ENCODE measurements at places on chromosomes 6 and 20.

DNA sequence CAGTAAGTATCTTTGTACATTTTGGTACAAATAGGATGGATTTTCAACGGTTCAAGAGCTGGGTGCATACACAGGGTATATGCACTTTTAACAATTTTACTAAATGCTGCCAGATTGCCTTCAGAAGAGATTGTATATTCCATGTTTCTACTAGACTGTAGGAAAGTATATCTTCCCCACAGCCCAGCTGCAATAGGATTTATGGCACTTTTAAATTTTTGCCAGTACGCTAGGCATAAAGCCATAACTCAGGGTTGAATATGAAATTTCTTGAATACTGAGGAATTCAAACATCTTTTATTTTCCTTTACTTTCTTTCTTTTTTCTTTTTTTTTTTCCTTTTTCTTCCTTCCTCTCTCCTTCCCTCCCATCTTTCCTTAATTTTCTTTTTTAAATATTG is 78.7 kb upstream of the SULF2 start:
- no peak for DNase-seq

DNA sequence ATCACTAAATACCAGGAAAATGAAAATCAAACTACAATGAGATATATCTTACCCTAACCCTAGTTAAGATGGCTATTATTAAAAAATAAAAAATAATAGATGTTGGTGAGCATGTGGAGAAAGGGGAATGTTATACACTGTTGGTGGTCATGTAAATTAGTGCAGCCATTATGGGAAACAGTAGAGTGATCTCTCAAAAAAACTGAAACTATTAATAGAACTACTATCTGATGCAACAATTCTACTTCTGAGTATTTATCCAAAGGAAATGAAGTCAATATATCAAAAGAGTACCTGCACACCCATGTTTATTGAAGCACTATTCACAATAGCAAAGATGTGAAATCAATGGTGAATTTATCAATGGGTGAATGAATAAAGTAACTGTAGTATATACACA is 48.6 kb downstream of the HLA-A start:
- DNase-seq, result no peak

- DNase-seq, result no peak
Observed at GRCh38 chr20:33004141-33004751, at the start of gene SUN5. SUN5 (minus strand) TSS chr20:33004433; CDS start chr20:33004340, 93 bp downstream.

GRCh38 chr20:60219984-60220562 is 261.9 kb downstream of the CDH26 start:
- DNase-seq, result no peak

DNA sequence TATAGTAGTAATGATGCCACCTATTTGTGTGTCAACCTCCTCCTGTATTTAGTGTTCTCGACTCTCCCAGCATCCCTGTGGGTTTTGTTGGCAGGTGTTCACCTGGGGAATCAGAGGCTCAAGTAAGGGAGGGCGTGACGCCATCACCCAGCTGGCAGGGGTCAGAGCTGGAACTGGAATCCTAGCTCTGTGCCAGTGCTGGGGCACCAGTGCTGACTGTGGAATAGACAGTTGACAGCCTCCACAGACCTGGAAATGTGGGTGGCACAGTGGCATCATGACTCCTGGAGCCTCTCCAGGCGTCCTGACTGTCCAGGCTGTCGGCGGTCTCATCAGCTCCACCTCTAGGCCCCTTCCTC is 102.8 kb downstream of the SYCP2 start:
- DNase-seq, result no peak

DNA sequence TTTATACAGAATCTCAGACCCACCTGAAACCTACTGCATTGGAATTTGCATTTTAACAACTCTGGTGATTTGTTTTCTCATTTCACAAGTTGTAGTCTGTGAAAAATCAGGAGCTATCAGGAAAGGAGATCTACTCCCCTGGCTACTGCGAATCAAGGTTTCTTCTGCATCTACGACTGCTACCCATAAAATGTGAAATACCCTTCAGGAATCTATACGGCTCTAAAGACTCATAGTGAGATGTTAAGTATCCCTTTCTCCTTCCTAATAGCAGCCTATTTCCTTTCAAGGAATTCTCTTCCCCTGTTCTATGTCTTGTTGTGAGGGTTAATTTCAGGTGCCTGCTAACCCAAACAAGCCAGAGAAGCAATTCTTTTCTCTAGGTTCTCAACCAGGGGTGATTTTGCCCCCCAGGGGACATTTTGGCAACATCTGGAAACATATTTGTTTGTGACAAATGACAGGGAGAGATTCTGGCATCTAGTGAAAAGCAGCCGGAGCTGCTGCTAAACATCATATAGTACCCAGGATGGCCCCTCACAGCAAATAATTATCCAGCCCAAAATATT is 26.3 kb downstream of the WFDC3 start:
- DNase-seq, result no peak

- no peak for DNase-seq
Observed at GRCh38 chr20:43832961-43833360, 81.7 kb upstream of the TOX2 start.

GRCh38 chr6:46651816-46652215 is 802 bp downstream of the CYP39A1 start:
- DNase-seq, result no peak

- DNase-seq, result no peak
Observed at GRCh38 chr6:7184502-7184901, 76.7 kb downstream of the RREB1 start.

DNA sequence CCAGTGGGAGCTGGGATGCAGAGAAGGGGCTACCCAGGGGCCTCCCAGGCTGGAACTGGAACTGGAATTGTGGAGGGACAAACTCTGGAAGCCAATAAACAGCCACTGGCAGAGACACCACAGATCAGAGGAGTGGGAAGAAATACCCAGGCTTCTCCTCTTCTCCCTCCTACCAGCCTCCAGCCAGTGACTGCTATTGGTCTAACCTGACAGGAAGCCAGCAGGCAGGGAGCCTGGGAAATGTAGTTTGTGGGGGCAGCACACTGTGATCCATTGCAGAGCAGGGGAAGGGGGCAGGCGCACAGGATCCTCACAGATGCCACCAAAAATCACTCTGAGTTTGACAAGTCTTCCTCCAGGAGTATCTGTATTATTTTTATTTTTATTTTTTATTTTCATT is 12.1 kb upstream of the MLN start:
- no peak for DNase-seq

GRCh38 chr6:158256746-158257424 is 55.4 kb upstream of the TULP4 start:
- no peak for DNase-seq

DNA sequence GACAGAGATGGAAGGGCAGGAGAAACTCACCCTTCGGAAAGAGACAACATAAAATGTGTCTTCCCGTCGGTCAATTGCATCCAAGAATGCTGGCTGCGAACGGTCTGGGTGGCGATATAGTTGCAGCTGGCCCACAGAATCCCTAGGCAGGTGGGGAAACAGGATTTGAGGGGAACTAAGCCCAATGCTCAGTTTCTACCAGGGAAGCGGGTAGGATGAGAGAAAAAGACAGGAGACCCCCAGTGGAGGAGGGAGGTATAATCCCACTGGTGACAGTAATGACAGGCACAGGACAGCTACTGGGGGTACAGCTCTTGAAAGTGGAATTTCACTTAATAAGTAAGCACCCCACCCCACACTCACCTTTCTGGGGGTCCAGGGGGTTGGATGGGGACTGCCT is 7.5 kb upstream of the TNXB start:
- no peak for DNase-seq

DNA sequence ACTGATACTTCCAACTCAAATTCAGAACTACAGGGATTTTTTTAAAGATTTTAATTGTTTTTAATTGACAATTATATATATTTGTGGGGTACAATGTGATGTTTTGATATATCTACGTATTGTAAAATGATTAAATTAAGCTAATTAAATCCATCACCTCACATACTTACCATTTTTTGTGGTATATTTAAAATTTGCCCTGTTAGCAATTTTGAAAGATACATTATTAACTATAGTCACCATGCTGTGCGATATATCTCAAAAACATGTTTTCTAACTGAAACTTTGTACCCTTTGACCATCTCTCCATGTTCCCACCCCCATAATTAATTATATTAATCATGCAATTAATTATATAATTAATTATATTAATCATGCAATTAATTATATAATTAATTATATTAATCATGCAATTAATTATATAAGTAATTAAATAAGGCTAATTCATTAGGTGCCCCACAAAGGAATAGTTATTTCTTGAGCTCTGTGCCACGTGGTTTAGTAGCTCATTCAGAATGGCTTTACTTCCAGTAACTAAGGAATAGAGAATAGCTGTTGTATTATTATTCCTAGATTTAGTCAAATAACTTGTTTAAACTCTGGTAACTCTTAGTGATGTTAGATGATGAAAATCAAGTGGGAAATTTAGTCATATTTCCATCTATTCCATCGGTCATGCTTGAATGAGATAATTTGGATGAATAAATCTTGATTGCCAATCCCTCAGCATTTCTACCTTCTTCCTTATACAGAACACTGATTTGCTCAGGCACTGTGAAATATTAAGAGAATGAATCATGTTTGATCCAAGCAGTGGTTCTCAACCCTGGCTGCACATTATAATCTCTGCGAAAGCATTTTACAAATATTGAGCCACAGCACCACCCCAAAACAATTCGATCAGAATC is 25.1 kb downstream of the LOC128125822 start:
- no peak for DNase-seq

DNA sequence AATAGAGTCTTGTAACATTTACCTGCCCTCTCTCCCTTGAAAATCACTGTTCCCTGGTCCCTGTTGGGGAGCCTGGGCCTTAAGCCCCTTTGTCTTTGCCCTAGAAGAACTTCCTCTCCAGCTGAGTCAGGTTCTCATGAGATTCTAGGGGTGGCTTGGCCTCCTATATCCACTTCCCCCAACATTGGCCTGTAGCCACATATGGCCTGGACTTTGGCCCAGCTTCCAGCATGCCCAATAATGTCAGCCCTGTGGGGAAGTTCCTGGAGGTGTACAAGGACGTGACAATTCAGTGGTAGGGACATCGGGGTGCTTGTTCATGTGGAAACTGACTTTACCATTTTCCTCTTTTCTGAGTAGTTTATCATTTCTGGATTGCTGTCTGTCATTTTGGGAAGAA is 17.2 kb upstream of the MAS1L start:
- DNase-seq, result no peak

DNA sequence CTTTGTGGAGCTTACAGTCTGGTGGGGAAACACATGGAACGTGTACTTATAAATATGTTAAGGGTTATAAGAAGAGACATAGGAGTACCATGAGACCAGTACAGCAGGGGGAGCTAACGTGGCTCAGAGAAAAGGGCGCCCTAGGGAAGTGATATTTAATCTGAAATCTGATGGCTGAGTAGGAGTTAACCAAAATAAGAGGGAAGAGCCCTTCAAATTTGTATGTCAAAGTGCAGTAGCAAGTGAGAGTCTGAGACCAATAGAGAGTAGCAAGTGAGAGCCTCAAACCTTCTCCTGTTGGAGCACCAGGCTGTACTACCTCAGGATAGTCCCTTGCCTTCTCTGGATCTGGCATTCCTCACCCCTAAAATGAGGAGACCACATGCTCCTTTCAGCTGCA is 6.1 kb upstream of the PKIG start:
- DNase-seq, result peak; percentile 50

DNA sequence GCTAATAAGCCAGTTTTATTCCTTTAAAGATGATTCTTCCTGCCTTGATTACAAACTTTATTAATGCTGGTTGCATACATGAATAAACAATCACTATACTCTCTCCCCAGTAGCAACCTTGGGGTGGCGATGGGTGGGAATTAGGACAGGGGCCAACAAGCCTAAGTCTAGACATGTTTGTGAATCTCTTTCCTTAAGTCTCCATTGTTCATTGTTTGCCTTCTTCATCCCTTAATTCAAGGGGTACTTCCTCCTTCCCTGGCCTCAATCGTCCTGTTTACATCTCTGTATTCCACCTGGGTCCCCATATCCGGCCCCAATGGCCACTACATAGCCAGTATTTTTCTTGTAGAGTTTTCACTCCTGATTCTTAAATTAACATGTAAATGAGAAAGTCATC is 66.0 kb downstream of the ARHGAP18 start:
- DNase-seq, result no peak

- DNase-seq, result no peak
Observed at GRCh38 chr6:157708239-157708638, 114.8 kb upstream of the SNX9 start.

DNA sequence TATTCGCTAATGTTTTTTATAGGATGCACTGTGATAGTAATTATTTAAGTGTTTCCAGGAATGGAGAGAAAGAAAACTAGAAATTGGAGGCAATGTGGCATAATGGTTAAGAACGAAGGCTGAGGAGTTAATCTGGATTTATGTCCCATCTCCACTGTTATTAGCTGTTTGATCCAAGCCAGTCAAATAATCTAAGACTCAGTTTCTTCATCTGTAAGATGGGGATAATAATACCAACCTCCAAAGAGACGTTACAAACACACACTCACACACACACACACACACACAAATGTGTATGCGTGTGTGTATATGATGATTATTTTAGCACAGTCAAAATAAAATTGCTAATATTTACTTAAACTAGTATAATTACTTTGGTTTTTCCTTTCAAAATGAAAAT is 36.9 kb upstream of the TPD52L1 start:
- DNase-seq, result no peak

DNA sequence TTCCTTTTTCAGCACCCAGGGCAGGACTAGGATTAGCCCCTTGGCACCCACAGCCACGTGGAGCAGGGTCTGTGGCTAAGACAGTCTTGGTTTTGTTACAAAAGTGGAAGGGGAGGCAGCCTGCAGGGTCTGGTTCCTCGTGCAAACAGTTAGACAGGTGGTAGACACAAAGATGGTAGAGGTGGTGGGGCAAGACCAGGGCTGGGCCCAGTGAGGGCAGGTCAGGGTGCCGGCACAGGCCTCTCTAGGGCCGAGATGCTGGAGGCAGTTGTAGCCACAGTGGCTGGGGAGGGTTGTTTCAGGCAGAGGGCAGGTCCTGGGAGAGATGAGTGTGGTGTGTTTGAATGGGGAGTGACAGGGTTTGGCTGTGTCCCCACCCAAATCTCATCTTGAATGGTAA is 161.6 kb downstream of the SMOC2 start:
- no peak for DNase-seq

GRCh38 chr6:170524172-170524502 is 29.0 kb downstream of the PSMB1 start:
- peak; percentile 65 for DNase-seq

DNA sequence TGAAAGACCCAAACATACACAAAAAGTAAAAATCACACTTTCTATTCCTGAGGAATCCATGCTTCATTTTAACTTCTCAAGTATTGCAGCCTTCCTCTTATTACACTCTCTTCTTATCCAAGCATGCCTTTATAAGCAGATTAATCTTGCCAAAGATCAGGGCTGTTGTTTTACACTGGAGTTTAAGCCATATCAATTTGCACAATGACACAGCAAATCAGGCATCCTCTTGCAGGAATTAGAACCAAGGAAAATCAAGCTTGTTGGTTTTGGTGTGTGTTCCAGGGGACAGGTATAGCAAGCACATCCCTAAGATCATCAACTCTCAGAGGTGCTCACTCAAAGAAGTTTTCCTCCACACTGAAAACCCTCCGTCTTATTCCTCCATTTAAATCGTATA is 69.5 kb downstream of the CYP39A1 start:
- no peak for DNase-seq

DNA sequence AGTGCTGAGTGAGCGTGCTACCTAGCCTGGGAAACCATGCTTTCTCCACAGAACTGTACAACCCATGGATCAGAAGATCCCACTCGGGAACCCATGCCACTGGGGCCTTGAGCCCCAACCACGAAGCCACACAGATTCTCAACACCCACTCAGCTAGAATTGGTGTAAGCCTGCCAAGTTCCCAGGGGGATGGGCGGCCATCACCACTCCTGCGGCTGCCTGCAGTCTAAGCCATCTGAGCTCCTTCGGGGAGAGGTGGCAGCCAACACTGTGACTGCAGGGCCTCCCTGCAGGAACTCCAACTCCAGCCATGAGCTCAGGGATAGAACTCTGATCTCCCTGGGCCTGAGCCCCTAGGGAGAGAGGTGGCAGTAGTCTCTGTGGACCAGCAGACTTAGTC is 33.6 kb upstream of the SENP6 start:
- DNase-seq, result no peak

Measured in heart left ventricle (tissue), 16 donors.